ENCODE measurements at places on chromosomes 11 and 22.

DNA sequence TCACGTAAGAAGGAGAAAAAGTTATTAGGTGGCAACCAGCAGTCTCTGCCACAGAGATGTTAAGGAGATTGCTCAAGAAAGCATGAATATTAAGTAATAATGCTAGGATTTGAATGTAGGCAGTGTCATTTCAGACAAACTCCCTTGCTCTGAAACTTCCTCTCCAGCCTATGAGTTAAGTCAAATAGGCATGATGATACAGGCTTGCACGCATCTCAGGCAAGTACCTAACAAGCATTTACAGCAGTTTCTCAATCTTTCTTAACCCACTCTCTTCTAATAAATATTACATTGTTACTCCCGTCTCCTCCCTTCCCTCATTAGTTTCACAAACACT is 72.7 kb downstream of the RAB38 start:
- no peak overlapping the region for H3K27ac ChIP-seq
- DNase-seq: no peak
- H3K4me1 ChIP-seq: no peaks in the 10 kb centered on the region
- no peaks in the 10 kb centered on the region for H3K36me3 ChIP-seq
- peaks cover 9% of the 10 kb centered on the region for H3K27me3 ChIP-seq
- no peak overlapping the region for H3K4me3 ChIP-seq

DNA sequence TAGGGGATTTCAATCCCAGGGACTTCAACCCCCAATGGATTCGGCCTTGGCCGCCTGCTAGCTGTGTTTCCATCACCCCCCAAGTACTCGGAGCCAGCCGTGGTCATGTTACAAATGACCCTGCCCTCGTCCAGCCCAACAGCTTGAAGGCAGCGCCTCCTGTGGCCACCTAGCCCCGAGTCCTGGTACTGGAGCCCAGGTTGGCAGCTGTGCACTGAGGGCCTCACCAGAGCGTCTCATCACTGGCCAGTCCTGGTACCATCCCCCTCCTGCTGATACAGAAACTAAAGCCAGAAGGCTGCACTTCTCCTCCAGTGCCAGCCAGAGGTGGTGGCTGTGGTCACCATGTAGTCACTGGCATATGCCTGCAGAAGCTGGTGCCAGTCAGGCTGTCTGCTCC is 44.9 kb upstream of the FADD start:
- H3K36me3 ChIP-seq: no peaks in the 10 kb centered on the region
- DNase-seq: no peak
- H3K4me3 ChIP-seq: no peak overlapping the region
- H3K4me1 ChIP-seq: no peaks in the 10 kb centered on the region
- no peak overlapping the region for H3K27ac ChIP-seq
- H3K27me3 ChIP-seq: peaks cover 2% of the 10 kb centered on the region

GRCh38 chr22:17108256-17109112 is 12.7 kb downstream of the TMEM121B start:
- no peaks in the 10 kb centered on the region for H3K27me3 ChIP-seq
- DNase-seq: no peak
- H3K4me1 ChIP-seq: peaks cover 45% of the 10 kb centered on the region

DNA sequence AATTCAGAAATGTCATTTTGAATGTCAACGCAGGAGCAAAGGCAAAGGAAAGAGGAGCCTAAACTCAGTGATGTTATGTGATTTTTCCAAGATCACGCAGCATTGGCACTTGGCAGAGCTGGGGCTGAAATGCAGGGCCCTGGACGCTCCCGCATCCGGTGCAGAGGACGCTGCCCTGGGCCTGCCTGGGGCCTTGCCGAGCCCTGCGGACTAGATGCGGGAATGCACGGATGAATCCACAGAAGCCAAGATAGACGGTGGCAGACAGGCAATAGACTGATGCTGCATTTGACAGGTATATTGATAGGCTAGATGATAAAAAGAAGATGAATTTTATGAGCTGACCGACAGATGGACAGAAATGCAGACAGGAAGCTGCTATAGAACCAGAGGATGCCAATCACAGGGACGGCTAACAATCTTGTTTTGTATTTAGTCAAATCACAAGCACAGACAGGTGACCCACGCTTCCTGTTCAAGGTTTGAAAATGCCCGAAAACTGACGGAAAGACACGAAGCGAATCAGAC is 696 bp upstream of the MARK2 start:
- no peak for DNase-seq
- H3K4me1 ChIP-seq: peaks cover 43% of the 10 kb centered on the region
- no peaks in the 10 kb centered on the region for H3K27me3 ChIP-seq
- H3K36me3 ChIP-seq: peaks cover 8% of the 10 kb centered on the region

- H3K27ac ChIP-seq: no peak overlapping the region
- H3K36me3 ChIP-seq: peaks cover 10% of the 10 kb centered on the region
- H3K4me1 ChIP-seq: peaks cover 29% of the 10 kb centered on the region
- no peaks in the 10 kb centered on the region for H3K27me3 ChIP-seq
These were observed 3.2 kb downstream of the PRDM10 start for GRCh38 chr11:129999407-129999806.

- no peaks in the 10 kb centered on the region for H3K27me3 ChIP-seq
- H3K4me3 ChIP-seq: no peak overlapping the region
- no peak for DNase-seq
- no peak overlapping the region for H3K27ac ChIP-seq
- no peaks in the 10 kb centered on the region for H3K4me1 ChIP-seq
These were observed 144.9 kb downstream of the PGR start for GRCh38 chr11:100984668-100985067.

DNA sequence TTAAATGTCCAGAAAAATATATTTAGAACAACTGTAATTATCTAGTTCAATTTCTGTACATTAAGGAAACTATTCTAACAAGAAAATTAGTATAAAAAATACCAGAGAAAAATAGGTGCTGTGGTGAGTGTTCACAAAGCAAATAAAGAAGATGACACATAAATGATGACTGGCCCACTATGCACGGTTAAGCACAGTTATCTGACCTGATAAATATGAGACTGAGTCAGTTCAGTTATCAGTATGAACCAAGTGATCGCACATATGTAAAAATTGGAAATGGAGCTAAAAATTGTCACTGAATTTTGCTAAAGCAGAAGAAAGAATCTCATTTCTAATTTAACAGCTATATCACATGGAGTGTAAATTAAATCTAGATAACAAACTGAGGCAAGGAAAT is 18.8 kb upstream of the MAML2 start:
- H3K4me1 ChIP-seq: peaks cover 14% of the 10 kb centered on the region
- no peak overlapping the region for H3K27ac ChIP-seq
- H3K36me3 ChIP-seq: peaks cover 14% of the 10 kb centered on the region
- H3K4me3 ChIP-seq: no peak overlapping the region

DNA sequence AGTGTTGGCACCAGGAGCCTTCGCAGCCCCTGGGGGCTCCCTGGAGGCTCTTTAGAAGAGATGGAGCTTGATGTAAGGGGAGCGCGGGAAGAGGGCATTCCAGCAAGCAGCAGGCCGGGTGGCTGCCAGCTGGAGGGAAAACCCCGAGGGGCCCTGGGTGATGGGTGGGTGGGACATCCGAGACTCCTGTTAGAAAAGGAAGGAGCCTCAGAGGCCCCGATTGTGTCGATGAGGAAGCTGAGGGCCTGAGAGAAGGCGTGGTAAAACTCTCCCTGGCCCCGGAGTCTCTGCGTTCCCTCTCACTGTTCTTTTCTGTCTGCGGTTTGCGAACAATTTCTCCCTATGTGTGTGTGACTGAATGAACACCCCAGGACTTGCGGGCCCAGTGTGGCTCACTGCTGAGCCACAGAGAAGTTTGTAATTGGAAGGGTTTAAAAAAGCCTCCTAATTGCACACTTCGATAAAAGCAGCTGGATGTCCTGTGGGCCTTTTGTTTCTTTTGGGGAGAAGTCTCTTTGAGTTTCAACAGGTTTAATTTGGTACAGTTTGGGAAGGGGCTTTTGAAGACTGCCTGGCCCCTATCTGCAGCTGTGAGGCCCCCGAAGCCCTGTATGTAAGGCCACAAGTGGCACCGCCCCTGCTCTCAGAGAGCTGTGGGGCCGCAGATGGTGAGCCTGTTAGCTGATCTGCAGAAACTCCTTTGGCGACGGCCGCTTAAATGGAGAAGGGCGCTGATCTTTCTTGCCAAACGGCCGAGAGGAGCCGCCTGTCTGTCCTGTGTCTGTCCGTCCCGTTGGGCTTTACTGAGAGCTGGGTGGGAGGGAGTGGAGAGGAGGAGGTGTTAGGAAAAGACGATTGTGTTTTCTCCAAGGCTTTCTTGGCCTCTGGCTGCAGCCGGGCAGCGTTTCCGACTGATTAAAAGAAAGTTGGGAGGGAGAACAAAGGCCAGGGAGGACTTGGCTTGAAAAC is 2.0 kb downstream of the FBLN1 start:
- H3K4me3 ChIP-seq: no peak overlapping the region
- peak; percentile 31 for DNase-seq
- no peak overlapping the region for H3K27ac ChIP-seq
- H3K27me3 ChIP-seq: peaks cover 32% of the 10 kb centered on the region

GRCh38 chr11:43486141-43486540 is 127.4 kb downstream of the TTC17 start:
- H3K36me3 ChIP-seq: peaks cover 23% of the 10 kb centered on the region
- no peak for DNase-seq
- no peaks in the 10 kb centered on the region for H3K27me3 ChIP-seq
- H3K27ac ChIP-seq: no peak overlapping the region
- H3K4me3 ChIP-seq: no peak overlapping the region
- H3K4me1 ChIP-seq: no peaks in the 10 kb centered on the region

DNA sequence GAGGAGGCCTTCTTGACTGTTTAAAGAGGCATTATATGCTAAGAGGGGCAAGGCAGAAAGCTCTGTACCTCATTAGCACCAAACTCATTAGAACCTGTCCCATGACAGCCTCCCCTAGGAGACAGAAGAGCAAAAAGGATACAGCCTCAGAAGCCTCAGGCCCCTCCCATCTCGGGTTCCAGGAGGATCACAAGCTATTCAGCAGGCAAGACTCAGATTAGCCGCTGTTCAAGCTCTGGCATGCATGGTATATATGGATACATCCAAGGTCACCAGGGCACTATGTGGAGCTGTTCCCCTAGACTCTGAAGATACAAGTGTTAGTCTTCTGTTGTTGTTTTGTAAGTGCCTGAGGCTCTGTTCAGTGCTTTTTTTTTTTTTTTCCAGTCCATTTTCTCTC is 32.1 kb downstream of the ATXN10 start:
- no peak overlapping the region for H3K27ac ChIP-seq
- peaks cover 54% of the 10 kb centered on the region for H3K36me3 ChIP-seq
- H3K4me1 ChIP-seq: peaks cover 10% of the 10 kb centered on the region
- H3K27me3 ChIP-seq: no peaks in the 10 kb centered on the region
- no peak overlapping the region for H3K4me3 ChIP-seq

GRCh38 chr11:65915821-65916251 is 3.0 kb downstream of the C11orf68 start:
- no peaks in the 10 kb centered on the region for H3K27me3 ChIP-seq
- peaks cover 1% of the 10 kb centered on the region for H3K36me3 ChIP-seq
- peaks cover 37% of the 10 kb centered on the region for H3K4me1 ChIP-seq
- peak; percentile 30 for DNase-seq
- no peak overlapping the region for H3K4me3 ChIP-seq

- H3K4me1 ChIP-seq: no peaks in the 10 kb centered on the region
- H3K4me3 ChIP-seq: no peak overlapping the region
- peaks cover 26% of the 10 kb centered on the region for H3K36me3 ChIP-seq
- no peak for DNase-seq
- H3K27me3 ChIP-seq: no peaks in the 10 kb centered on the region
These were observed 50.0 kb downstream of the IGSF9B start for GRCh38 chr11:133906746-133907145.

- peaks cover 13% of the 10 kb centered on the region for H3K4me1 ChIP-seq
- DNase-seq: no peak
- H3K4me3 ChIP-seq: no peak overlapping the region
- H3K27me3 ChIP-seq: peaks cover 79% of the 10 kb centered on the region
- H3K27ac ChIP-seq: no peak overlapping the region
These were observed 2.9 kb upstream of the LMO1 start for GRCh38 chr11:8266246-8267241.

DNA sequence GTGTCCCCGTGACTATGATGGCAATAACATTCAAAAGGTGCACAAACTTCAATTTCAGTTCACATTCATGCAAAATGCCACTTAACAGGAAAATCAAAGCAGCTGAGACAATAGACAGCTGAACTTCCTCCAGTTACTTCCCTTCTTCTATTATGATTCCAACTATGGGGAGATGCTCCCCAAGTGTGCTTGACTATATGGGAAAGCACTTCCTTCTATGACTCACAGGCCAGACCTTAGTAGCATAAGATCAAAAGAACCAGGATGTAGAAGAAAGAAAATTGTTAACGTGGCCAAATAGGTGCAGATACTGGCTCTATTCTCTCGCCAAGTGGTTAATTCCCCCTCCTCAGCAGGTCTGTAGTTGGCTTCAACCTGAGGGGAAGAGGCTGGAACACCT is 7.8 kb upstream of the FAT3 start:
- no peaks in the 10 kb centered on the region for H3K36me3 ChIP-seq
- H3K27ac ChIP-seq: no peak overlapping the region
- no peaks in the 10 kb centered on the region for H3K4me1 ChIP-seq
- peaks cover 8% of the 10 kb centered on the region for H3K27me3 ChIP-seq
- no peak for DNase-seq

DNA sequence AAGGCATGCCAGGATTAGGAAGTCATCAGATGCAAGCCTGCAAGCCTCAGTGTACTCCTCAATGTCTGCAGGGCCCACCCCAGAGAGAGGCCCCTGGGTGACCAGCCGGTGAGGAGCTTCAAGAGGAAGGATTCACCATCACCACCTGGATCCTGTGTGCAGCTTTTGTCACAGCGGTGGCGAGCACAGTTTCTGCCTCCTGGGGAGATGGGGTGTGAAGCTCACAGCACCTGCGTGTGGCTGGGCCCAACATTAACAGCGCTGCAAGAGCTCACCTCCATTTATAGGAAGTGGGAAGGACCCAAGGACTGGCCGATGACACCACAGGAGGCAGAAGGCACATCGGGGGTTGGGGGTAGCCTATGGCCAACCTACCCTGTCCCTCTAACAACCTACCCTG is 235.3 kb downstream of the CTTN start:
- no peaks in the 10 kb centered on the region for H3K4me1 ChIP-seq
- no peak overlapping the region for H3K4me3 ChIP-seq
- H3K36me3 ChIP-seq: no peaks in the 10 kb centered on the region
- H3K27ac ChIP-seq: no peak overlapping the region
- H3K27me3 ChIP-seq: peaks cover 5% of the 10 kb centered on the region
- DNase-seq: no peak

DNA sequence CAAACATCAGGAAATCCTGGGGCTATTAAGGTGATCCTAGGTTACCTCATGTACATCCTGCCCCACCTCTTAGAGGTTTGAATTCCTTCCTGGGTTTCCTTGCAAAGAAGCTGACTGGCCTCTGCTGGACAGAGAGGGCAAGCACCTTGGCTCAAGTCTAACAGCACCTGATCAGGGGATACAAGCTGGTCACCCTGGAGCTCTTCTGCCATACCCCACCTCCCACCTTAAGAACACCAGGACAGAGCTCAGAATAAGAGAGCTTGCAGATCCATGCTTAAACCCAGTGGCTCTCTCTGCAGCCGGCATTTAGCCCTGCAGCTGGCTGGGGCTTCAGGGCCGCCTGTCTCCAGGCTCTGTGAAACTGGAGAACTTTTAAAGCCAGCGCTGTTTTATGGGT is 386.6 kb upstream of the NARS2 start:
- peaks cover 37% of the 10 kb centered on the region for H3K27me3 ChIP-seq
- H3K4me1 ChIP-seq: peaks cover 4% of the 10 kb centered on the region
- H3K4me3 ChIP-seq: no peak overlapping the region
- no peak overlapping the region for H3K27ac ChIP-seq

DNA sequence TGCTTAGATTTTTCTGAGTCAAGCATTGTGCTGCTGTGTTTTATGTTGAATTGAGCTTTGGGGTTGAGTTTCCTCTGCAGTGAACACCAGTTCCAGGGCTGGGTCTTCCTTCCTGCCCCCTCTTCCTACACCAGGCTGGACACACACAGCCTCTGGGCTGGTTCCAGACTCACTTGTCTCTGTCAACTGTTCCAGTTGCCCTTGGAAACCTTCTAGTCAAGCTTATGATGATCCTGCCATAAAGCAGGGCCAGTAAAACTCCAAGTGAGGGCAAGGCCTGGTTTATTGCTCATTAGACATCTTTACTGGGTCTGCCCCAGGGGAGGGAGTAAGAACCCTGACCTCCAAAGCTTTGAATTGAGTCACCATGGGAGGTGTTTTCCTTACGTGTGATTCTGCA is 61.1 kb downstream of the KIAA1671 start:
- H3K27ac ChIP-seq: no peak overlapping the region
- no peaks in the 10 kb centered on the region for H3K4me1 ChIP-seq
